ENCODE measurements at places on chromosomes 5 and 9.

GRCh38 chr5:149944666-149945065 lies at the start of gene PDE6A:
TSS of gene PDE6A (minus strand) at chr5:149944793. CDS start at chr5:149944673, 120 bp downstream.
- no peak for DNase-seq

DNA sequence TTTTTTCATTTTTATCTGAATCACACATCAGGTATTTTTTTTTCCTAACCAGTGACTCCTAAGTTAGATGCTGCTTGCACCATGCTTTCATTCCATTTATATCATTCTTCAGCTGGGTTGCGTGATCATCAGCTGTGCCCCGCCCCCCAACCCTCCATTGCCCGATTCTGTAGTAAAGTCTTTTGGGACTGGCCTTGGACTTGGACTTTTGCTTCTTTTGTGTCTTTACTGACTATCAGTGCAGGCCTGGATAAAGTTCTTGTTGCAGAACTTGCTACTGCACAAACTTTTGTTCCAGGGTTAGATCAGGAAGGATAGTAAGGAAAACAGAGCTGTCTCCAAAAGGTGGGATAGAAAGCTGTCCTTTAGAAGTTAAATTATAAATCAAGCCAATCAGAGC lies 38.5 kb downstream of the SLC22A5 start:
- DNase-seq: no peak

DNA sequence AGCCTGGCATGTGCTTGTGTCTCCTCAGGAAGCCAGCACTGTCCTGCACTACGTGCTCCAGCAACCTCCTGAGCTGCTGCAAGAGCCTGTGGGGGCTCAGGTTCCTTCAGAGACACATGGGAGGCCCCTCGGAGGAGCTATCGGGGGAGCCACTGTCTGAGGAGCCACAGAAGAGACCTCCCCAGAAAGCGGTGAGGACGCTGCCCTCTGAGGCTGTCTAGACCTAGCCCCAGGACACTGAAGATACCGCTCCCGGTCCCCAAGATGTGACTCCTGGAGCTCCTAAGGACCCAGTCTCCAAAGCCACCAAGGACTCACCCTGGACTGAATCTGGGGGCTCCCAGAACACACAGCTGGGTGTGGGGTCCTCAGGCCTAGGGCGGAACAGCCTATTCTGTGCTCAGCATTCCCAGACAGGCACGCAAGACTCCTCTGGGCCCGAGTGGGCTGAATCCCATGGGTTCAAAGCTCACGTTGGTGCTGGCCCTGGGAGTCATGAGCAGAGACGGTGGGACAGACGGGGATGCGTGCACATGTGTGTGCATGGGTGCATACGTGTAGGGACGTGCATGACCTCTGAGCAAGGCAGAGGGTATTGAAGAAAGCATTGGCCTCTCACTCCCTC lies 50.0 kb downstream of the HRH2 start:
- no peak for DNase-seq

GRCh38 chr9:136169495-136169894 lies 35.4 kb downstream of the LHX3 start:
- no peak for DNase-seq

- DNase-seq: peak; percentile 29
These were observed 2.4 kb downstream of the SEC61B start for GRCh38 chr9:99224445-99224844.

DNA sequence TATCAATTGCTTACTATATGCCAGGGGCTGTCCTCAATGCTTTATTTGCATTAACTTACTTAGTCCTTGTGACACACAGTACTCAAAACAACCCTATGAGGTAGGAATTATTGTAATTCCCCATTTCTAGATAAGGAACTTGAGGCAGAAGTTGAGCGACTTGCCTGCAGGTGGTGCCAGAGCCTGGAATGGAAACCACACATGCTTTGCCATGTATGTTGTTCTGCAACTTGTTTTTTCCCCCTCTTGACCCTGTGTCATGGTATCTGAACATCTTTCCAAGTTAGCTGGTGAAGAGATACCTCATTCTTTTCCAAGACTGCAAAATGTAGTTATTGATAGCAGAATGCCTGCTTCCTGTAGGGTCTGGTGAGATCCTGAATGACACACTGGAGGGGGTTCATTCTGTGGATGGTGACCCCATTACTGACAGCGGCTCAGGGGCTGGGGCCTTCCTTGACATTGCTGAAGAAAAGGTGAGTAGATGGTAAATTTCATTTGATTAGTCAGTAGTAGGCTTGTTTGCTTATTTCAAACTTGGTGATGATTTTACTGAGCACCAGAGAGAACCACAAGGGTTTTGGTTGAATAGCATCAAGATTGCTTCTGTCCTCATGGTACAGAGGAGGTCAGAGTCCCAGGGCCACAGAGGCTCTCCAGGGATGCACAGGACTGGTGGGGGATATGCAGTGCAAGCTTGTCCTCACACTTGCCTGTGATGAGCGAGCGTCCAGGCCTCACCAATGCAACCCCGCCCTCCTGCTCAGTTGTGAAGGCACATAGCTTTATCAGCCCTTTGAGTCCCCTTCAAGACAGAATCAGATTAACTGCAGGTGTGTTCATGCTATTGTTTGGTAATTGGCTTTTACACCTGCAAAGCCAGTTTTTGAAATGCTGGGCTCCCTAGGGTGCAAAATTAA lies 57.0 kb downstream of the COL15A1 start:
- DNase-seq: peak; percentile 64

GRCh38 chr9:95780751-95781150 lies 94.7 kb upstream of the ERCC6L2 start:
- no peak for DNase-seq

DNA sequence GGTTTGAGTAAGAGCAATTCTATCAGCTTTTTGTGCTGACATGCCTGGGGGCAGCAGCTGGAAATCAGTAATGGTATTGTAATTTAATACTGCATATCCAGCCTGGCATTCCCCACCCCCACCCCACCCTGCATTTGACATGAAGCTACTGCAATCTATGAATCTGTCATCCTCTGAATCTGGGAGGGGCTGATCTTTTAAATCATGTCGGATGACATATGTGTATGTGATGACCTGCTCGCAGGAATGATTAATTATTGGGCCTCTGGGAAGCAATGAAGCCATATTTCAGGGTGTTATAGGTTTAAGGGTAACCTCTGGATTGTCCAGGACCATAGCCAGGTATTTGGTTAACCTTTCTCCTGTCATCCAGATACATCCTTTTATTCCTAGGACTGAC lies 64.6 kb upstream of the RASGRF2 start:
- no peak for DNase-seq

- DNase-seq: no peak
These were observed 127.4 kb upstream of the IFNE start for GRCh38 chr9:21609506-21609905.

- no peak for DNase-seq
These were observed 52.5 kb downstream of the ECPAS start for GRCh38 chr9:111431684-111432083.

GRCh38 chr5:65029178-65029577 lies 260.4 kb downstream of the CWC27 start:
- DNase-seq: no peak

DNA sequence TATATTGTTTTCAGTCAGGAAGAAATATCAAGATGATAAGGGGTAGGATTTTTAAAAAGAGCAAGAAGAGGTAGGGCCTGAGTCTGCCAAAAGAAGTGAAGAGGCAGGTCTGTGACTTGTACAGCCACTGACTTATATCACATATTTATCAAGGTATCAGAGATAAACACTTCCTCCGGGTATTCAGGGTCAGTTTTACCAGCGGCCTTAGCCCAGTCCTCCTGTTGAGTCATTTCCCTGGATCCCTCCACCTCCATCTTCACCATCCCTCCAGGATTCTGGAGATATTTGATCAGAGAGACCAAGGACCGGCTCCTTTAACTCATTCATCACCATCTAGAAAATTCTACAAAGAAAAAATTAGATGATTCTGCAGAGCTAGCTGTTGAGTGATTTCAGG lies 375.7 kb upstream of the TUSC1 start:
- DNase-seq: no peak

- DNase-seq: no peak
These were observed 36.3 kb upstream of the STX17 start for GRCh38 chr9:99870126-99870525.

All from GM20000 (cell line).